ENCODE measurements at places on chromosomes 1 and 21.

DNA sequence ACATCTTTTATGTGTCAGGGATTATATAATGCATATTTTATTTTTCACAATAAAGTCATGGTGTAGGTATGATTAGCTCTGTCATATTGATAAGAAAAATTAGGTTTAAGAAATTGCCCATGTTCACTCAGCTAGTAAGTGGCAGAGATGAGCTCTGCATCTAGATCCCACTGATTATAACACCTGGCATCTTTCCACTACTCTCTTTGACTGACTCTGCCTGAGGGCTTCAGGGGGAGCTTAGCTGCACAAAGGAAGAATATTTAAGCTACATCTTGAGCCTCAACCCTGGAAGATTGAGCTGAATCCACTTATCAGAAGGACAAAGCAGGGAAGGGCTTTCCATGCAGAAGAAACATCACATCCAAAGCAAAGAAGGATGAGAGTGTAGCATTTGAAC is 190.4 kb downstream of the MIS18A start:
- no peak for DNase-seq

- no peak for DNase-seq
Observed at GRCh38 chr1:91827087-91827458, 58.9 kb downstream of the TGFBR3 start.

DNA sequence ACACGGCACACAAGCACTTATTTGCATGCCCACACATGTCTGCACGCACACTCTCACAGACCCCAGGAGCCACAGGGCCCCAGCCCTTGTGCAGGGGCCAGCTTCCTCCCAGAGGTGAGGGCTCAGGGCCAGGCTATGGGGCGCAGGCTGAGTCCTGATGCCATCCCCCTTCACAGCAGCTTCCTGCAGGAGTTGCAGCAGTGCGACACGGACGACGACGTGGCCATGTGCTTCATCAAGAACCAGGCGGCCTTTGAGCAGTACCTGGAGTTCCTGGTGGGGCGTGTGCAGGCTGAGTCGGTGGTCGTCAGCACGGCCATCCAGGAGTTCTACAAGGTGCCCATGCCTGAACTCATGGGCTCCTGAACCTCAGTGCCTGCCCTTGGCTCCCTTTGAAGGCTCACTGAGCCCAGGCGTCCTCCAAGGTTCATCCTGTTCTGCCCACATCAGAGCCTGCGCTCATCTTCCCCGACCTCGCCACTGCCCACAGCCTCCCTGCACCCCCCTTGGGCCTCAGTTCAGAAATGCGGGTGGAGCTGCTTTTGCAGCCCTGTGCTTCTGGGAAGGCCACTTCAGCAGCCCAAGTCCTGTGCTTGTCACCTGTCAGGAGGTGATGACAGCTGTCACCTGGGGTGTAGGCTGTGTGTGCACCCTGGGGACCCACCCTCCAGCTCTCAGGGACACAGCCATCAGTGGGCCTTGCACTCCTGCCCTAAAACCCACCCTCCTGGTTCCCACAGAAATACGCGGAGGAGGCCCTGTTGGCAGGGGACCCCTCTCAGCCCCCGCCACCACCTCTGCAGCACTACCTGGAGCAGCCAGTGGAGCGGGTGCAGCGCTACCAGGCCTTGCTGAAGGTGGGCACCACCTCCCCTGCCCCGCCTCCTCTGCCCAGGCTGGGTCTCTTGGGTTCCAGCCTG is 66.6 kb downstream of the TRIM11 start:
- DNase-seq: no peak

- DNase-seq: no peak
Observed at GRCh38 chr1:37862330-37862729, 2.9 kb upstream of the MTF1 start.

DNA sequence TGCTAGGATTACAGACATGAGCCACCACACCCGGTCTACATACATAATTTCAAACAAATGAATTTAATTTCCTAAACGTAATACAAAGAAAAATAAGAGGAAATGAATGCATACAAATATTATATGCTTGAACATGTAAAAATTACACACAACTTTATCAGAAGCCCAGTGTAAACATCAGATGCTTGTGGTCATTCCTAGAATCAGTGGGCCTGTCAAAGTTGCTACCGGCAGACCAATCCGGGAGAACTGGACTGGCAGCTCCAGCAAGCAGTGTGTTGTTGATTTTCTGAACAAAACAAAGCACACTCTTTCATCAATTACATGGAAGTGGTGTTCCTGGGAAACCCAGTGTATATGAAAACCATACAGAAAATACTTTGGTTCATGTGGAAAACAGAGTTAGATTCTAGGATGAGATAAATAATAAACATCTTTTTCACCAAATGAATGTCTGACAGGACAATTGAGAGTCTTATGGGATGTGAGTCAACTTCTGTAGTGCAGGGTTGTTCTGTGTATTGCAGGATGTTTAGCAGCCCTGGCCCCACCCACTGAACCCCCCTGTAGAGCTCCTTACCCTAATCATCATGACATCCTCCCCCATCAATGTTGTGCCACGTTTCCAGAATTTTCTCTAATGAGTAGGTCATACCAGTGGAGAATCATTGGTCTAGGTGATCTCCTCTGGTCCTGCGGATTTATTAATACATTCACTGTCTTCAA is 33.8 kb downstream of the MFSD2A start:
- no peak for DNase-seq

DNA sequence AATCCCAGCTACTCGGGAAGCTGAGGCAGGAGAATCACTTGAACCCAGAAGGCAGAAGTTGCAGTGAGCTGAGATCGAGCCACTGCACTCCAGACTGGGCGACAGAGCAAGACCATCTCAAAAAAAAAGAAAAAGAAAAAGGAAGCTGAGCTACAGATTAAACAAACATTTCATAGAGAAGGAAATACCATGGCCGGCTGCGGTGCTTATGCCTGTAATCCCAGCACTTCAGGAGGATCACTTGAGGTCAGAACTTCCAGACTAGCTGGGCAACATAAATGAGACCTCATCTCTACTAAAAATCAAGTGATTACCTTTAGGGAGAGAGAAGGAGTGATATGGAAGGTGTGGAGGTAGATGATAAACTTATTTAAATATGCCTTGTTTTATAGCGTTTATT is 14.0 kb upstream of the CFAP126 start:
- no peak for DNase-seq

GRCh38 chr1:223227031-223227430 is 84.0 kb upstream of the TLR5 start:
- no peak for DNase-seq

DNA sequence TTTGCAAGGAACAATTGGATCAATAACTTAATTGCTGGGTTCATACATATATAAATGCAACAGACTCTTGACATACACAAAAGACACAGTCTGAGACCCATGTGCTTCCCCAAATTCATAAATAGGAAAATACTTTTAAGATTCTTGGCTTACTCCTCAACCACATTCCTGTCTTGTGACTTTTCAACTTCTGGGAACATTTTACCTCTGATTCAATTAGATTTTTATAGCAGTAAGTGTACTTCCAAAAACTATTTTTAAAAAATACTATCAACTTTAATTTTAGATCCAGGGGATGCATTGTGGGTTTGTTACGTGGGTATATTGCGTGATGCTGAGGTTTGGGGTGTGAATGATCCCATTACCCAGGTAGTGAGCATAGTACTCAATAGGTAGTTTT is 406.7 kb downstream of the RPS6KC1 start:
- no peak for DNase-seq

DNA sequence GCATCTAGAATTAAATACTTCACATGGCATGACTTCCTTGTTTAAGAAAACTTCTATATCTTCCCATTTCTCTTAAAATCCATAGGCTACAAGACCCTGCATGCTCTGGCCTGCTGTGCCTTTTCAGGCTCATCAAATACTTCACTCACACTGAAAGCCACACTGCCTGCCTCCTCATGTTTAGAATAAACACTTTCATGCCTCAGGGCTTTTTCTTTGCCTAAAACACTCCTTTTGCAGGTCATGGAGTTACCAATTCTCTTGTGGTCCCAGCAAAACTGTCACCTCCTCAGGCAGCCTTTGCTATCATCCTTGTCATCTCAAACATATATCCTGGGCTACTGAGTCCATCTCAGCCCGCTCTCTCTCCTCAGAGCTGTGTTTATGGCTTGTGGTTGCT is 5.5 kb downstream of the SGIP1 start:
- no peak for DNase-seq

- no peak for DNase-seq
Observed at GRCh38 chr1:93235261-93235660, 54.7 kb downstream of the CCDC18 start.

DNA sequence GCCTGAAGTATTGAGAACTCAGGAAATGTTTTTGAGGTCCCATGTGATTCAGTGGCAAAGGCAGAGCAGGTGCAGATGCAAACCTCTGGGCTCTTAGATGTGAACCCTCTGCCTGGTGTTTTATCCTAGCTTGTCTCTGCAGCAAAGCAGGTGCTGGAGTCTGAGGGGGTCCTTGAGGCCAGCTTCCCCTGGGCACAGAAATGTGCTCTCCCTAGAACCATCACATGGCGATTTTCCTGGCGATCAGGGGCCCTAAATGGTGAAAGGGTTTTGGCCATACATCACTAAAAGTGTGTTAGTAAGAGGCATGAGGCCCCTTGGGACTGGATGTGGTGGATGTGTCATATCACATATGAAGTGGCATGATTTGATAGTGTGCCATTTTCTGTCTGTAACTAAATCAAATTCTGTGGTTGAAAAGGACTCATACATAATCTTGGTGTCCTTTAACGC is 144.8 kb downstream of the ST6GALNAC3 start:
- no peak for DNase-seq

- DNase-seq: no peak
Observed at GRCh38 chr1:244953901-244954300, 89.6 kb upstream of the HNRNPU start.

GRCh38 chr1:93989601-93990000 is 80.4 kb upstream of the GCLM start:
- DNase-seq: no peak

GRCh38 chr1:16433030-16433429 is 4.2 kb downstream of the SPATA21 start:
- no peak for DNase-seq
